ENCODE measurements at places on chromosomes 3 and 15.

GRCh38 chr3:79521221-79521848 is 246.5 kb downstream of the ROBO1 start:
- peak; percentile 20 for DNase-seq

DNA sequence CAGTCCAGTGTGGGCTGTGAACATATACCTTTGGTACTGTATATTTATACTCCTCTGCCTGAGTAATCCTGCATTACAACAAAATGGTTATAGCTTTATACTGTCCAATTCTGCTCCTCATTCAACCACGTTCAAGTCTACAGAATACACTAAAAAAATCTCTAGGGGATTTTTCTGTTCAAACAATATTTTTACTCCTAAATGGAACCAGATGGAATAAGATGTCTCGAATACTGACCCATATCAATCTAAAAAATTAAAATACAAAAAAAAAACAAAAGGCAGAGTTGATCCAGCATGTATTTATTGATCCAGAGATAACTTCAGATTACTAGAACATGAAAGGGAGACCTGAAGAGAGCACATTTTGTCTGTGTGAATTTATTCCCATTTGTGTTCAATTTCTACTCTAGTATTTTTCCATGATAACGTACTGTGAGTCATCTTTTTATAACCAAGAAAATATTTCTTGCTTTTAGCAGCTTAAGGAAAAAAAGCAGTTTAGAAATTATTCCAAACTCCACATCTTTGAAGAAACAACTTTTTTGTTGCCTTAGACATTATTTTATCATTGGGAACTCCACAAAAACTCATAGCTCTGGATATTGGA is 910.7 kb downstream of the TBL1XR1 start:
- DNase-seq, result no peak

- no peak for DNase-seq
Observed at GRCh38 chr15:67103432-67103831, 38.0 kb downstream of the SMAD3 start.

- no peak for DNase-seq
Observed at GRCh38 chr3:139935016-139935865, at the start of gene CLSTN2. Gene CLSTN2 (plus strand): TSS chr3:139935185.

GRCh38 chr3:52782412-52783210 is 5.2 kb downstream of the ITIH1 start:
- no peak for DNase-seq

DNA sequence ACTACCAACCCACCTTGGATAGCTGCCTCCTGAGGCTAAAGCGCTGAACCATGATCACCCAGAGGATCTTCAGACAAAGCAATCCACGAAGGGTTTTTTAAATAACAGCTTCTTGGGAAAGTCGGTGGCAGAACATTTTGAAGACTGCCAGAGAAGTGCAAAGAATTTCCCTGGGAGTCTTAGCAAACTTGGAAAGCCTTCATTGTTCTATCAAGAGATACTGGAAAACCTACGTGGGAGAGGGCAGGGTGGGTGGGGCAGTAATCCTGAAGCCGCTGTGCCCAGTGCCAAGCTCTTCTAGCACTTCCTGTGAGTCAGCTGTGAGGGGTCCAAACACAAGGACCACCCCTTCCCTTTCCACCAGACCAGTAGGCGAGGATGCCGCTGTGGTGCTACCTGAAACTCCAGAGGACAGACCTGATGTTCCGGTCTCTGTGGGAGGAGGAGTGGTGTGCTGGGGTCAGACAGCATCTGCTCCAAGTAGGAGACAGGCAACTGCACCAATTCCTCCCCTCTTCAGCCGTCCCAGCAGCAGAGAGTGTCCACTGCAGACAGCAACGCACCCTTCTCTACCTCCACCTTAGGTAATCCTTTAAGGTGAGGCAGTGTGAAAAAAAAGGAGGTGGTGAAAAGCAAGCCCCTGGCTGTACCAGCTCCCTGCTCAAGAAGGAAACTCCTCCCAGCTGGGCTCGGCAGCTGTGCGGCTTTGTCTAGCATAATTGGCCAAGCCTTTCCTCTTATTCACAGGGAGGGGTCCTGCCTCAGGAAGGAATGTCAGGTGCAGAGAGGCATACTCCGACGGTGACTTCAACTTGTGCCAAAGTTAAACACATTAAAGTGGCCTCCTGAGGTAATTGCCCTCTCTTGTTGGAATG is 99.0 kb downstream of the TMCC1 start:
- DNase-seq, result peak; percentile 68

DNA sequence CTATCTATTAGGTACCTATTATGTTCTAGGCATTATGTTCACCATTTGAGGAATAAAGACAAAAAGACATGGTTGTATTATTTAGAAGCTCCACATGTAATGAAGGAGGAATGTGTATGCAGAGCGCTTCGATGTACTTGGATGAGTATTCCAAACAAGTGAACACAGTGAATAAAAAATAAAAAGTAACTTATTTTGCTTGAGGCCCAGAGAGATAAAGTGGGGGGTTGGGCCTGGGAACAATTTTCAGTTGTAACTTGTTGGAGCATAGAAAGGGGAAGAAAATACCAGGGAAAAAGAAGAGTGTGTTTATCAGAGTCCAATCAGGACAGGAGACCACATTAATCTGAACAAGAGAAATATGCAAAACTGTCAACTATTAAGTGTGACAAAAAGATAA is 445.7 kb upstream of the BCHE start:
- DNase-seq, result no peak

DNA sequence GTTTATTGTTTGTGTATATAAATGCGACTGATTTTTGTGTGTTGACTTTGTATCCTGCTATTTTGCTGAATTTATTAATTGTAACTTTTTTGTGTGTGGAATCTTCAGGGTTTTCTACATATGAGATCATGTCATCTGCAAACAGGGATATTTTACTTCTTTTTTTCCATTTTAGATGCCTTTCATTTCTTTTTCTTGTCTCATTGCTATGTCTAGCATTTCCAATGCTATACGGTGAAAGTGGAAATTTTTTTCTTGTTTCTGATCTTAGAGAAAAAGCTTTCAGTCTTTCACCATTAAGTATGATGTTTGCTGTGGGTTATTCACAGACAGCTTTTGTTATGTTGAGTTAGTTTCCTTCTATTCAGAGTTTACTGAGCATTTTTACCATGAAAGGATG is 31.4 kb downstream of the COMMD2 start:
- no peak for DNase-seq

All from RCC 7860 (cell line).